ENCODE measurements at places on chromosomes 16 and 17.

DNA sequence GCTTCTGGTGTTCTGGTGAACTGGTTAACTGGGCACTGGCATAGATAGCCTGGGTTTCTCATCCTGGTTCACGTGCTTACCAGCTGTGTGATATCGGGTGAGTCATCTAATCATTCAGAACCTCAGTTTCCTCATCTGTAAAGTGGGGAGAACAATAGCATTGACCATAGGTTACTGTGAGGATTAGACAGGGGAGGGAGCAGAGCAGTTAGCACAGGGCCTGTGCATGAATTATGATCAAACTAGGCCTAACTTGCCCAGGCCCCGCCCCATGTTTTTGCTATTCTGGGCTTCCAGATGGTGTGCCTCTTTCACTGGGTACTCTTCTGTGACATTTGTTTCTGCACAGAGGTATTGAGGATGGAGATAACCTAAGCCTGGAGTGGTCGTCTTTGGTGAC, 4.6 kb upstream of the KLHL36 start:
- no peak for DNase-seq

DNA sequence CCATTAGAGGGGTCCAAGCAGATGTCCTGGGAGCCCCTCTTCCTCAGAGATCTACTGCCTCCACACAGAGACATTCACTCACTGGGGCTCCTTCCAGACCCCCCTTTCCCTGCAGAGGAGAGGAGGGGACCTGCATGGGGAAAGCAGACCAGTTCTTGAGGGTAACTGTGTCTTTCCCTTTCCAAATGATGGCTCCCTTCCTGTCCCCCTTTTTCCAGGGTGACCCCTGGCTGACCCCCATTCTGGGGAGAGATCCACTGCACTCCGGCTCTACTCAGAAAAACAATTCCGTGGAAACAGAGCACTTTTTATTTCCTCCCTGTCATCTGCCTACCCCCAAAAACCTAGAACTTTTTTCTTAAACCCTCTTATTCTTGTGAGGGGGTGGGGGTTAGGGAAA, 6.4 kb downstream of the CACNA1G start:
- no peak for DNase-seq

GRCh38 chr17:36817483-36818048, 119.7 kb upstream of the LHX1 start:
- DNase-seq: no peak

- DNase-seq: peak; percentile 61
These were observed 1.3 kb downstream of the TUBB3 start for GRCh38 chr16:89924297-89924924.

GRCh38 chr17:77328823-77329740, 188.3 kb downstream of the SEC14L1 start:
- no peak for DNase-seq

GRCh38 chr16:88762258-88762870, 22.7 kb downstream of the PIEZO1 start:
- DNase-seq: no peak

- no peak for DNase-seq
These were observed 1882.6 kb downstream of the TP53TG3F start for GRCh38 chr16:35342012-35342411.

GRCh38 chr16:22642416-22643088, 131.9 kb downstream of the NPIPB5 start:
- no peak for DNase-seq

Data from NCI-H526 (cell line).